ENCODE measurements at places on chromosomes 3 and 15.

DNA sequence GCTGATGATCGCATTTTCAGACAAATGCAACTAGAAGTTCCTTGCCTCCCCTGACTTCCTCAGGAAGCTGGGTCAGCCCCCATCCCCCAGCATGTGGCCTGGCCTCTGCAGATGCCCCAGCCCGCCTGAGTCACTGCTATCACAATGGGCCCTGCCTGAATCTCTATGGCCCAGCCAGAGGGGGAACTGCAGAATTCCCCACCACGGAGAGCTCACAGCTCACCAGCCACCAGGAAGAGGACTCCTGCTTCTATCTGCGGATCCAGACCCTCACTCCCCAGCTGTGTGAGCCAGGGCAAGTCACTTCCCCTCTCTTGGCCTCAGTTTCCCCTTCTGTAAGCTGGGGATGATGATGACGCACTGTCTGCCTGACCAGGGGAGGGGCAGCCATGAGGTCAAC, 6.9 kb downstream of the PLXND1 start:
- no peak for DNase-seq

DNA sequence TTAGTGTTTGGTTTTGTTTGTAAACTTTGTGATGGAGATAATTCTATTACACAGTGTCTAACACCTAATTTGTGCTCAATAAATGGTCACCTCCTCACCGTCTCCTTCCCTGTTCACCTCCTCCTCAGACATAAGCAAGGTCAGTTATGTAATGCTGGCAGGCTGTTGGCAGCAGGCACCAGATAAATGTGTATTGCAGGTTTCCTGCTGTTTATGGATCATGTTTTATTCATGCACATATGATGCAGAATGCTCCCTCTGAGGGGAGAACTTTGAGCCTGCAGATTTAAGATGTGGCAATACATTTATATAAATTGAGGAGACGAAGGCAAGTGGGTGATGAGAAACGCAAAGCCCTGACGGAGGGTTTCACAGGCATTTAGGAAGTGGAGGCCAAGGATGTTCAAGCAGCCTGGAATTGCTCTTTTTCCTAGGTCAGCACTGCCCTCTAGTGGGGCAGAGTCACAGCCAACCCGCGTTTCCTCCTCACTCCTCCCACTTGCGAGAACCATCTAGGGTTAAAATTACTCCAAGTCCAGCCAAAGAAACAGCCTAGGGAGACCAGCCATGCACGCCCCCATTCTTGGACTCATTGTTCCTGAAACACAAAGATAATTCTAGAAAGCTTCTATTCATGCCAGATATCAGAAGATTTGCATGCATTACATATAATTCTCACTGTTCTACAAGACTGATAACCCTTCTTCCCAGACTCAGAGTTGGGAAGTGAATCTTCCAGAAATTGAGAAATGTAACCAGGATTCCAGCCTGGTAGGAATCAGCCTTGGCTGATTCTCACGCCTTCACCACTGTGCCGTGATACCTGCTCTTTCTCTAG, 228.7 kb downstream of the SLCO3A1 start:
- DNase-seq: peak; percentile 11

DNA sequence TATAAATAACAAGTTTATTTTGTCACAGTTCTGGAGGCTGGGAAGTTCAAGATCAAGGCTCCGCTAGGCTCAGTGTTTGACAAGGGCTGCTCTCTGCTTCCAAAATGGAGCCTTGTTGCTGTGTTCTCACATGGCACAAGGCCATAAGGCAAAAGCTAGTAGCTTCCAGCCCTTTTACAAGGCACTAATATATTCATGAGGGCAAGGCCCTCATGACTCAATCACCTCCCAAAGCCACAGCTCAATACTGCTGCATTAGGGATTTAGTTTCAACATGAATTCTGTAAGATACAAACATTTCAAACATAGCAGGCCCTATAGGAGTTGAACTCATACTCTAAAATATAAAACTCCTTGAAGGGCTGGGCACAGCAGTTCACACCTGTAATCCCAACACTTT, 30.2 kb downstream of the ZBTB11 start:
- no peak for DNase-seq

DNA sequence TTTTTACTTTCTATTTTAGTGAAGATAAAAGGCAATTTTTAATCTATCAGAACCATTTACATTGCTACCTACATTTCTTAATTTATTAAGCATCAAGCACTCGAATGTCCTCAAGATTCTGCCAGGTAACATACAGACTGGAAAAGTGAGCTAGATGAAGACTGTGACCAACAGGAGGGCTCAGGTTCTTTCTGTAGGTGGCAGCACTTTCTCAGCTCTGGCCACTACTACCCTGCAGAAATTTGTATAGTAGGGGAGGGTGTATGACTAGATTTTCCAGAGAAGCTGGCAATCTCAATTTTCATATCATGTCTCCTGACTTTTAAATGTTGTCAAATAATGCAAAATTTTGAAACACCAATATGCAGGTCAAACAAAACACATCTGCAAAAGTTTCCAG, 165.0 kb upstream of the SUCLG2 start:
- no peak for DNase-seq

DNA sequence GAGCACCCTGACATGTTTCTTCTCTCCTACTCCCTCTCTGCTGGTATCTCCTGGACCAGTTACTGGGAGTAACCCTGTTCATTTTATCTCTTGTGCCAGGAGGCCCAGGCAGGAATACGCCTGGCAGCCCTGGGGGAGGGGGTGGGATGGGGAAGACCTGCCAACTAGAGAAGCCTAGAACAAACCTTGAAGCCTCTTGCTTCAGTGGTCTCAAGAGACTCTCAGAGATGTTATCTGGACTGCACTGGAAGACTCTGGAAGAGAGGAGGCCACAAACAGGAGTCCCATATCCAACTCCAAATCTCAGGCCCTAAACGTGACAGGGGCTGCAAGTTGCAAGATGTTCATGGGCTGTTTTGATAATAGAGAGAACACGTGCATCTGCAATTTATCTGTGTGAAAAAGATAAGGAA, at the start of gene EPB42:
Gene EPB42, minus strand, starts transcription at position 28 of the 413 bp plus-strand sequence. CDS start 193 bp downstream, outside the sequence.
- DNase-seq: no peak

- DNase-seq: no peak
These were observed 106.3 kb downstream of the PLD1 start for GRCh38 chr3:171704002-171704401.

DNA sequence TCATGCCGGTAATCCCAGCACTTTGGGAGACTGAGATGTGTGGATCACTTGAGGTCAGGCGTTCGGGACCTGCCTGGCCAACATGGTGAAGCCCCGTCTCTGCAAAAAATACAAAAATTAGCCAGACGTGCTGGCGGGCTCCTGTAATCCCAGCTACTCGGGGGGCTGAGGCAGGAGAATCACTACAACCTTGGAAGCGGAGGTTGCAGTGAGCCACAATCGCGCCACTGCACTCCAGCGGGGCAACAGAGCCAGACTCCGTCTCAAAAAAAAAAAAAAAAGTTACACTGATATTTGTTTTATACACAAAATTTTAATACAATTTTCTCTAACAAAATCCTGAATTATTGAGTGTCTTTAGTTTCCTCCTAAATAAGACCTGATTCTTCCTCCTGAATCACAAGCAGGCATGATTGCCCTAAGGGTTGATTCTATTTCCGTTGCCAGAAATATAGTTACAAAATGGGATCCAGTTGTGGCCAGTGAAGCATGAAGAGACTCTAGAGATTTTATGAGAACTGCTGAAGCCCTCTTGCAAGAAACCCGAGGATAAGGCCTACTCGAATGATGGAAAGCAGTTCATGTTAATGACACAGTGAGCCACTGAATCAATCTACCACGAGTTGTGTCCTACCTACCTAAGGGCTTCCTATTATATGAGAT, 9.6 kb upstream of the SMARCC1 start:
- no peak for DNase-seq

DNA sequence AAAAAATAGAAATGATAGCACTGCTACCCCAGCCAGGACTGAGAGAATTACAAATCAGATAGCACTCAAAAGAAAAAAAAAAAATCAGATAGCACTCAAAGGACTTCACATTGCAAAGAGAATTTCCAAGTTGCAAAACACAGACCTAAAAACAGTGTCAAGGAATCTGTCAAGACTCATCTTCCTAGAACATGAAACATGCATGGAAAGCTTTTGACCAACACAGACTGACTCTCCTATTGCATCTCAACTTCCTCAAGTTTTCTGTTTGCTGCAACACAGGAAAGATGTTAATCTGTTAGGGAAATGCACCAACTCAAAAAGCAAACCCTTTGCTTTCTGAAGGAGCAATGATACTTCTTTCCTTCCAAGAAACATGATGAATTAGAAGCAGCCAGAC, 42.3 kb downstream of the RAB27A start:
- DNase-seq: no peak

- no peak for DNase-seq
These were observed 242.6 kb upstream of the THBS1 start for GRCh38 chr15:39338251-39338650.

- DNase-seq: no peak
These were observed 22.9 kb downstream of the CTSH start for GRCh38 chr15:78921940-78922339.

DNA sequence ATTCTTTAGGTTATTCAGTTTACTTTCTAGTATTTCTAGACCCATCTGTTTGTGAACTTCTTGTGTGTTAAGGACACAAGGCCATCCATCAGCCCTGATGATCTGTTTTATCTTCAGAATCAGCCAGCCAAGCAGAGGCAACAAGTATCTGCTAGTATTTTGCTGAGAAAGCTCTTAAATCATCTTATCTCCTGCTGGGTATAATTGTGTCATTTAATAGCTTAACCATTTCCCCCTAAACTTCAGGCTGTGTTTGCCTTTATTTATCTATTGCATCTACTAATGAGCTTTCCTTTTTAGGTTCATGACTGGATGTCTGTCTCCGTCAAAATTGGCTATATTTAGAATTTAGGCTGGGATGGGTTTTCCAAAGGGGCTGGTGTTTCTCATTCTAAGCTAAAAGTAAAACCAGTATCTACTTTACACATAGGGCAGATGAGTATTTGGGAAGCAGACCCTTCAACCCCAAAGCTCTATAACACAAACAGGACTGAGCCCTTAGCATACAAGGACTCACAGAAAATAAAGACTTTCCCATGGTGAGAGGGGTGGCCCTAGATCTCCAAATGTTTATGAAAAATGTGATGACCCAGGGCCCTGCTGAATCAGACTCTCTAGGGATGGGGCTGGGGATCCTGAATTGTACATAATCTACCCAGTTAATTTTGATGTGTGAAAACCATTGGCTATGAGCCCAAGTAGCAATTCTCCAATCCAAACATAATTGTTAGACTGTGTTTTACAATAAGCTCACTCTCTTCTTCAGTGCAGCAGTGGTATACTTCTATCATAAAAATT, 65.3 kb upstream of the PSMD6 start:
- no peak for DNase-seq

DNA sequence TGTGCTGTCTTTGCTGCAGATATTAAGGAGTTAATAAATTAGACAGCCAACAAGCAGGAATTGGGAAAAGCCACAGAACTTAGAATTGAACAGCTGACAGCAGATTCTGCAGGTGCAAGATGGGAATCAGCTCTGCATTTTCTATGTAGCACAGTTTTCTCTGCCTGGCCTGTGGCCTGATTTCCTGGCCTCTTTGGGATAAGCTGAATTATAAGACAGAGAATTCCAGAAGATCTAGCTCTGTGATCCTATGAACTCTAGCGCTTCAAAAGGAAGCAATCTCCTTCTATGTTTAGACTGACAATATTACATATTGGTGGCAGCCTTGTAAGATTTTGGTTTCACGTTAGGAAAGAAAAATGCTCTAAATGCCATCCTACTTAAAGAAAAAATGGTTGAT, 24.0 kb upstream of the SOX2 start:
- DNase-seq: no peak

GRCh38 chr15:63522225-63522578, 17.8 kb downstream of the USP3 start:
- DNase-seq: no peak

- DNase-seq: no peak
These were observed 52.8 kb downstream of the DHX30 start for GRCh38 chr3:47855461-47856383.

- DNase-seq: no peak
These were observed 84.2 kb upstream of the GOLGA6L4 start for GRCh38 chr15:84151205-84151931.

DNA sequence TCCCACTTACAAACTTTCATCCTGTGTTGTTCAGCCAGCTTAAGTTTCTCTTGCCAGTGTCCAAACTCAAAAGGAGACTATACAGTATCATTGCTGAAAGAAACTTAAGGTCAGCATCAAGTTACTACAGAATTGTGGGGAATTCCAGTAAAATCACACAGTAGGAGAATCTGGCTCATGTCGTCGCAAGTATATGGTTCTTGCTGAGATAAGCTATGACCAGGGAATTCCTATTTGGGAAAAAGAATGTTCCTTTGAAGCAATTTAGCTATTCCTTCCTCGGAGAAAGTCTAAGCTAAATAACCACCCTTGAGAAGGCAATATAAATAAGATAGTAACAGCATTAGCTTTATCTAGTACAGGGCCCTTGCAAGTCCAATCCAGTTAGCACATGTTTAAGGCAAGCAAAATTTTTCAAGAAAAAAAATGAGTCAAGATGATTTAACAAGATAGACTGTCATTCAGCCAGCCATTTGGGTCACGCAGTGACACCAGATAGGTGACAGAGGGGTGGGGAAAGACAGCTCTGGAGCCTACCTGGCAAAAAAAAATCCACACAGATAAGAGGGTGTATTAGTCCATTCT, 78.2 kb upstream of the THBS1 start:
- DNase-seq: no peak

Data from activated naive CD4-positive, alpha-beta T cell (primary cell).